ENCODE measurements at places on chromosomes 3 and 15.

- DNase-seq = no peak
Observed at GRCh38 chr3:122063908-122064307, 8.7 kb downstream of the CD86 start.

GRCh38 chr3:38516669-38517068 lies 20.5 kb downstream of the EXOG start:
- no peak for DNase-seq

DNA sequence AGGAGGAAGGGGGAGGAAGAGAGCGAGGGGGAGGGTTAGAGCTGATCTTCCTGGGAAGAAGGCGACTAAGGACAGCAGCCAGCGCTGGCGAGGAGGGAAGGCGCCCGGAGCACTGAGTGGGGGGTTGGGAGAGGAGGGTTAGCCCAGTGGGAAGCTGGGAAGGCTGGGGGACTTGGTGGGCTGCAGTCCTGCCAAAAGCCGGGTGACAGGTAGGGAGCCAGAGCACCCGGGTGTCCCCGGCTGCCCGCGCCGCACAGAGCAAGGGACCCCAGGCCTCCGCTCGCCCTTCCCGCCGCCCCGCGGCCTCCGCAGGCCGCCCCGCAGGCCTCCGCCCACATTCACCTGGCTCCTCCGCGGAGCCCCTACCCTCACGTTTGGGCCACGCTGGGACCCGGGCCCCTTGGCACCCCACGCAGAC lies 448 bp downstream of the SLC12A8 start:
- no peak for DNase-seq

DNA sequence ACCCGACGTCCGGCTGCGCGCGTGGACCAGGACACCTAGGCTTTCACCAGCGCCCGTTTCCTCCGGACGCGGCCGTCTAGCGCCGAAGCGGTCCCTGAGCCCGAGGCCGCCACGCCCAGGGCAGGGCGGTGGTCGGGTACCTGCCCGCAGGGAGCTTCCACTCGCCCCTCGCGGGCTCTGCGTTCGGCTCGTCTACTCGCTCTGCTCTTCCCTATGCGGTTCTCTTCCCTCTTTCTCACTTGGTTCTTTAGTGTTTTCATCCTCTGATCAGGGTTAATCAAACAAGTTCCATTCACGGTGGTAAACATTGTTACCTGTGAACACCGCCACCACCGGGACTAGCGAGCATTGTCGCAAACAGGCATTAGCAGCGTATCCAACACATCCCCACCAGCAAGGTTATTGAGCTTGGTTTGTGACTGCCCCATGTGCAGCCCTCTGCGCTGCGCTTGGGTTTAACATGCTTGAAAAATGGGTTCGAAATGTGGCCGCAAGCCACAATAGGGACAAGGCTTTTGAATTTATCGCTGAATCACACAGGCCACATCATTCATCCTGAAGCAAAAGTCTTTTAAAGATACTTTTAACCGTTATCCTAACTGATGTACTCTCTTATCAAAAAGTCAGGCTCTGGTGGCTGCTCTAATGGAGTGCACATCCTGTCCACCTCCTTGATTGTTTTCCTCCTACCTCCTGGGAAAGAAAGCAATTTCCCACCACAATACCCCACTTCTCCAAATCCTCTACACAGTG lies 843 bp upstream of the CD47 start:
- no peak for DNase-seq

All from trophoblast cell (in vitro differentiated cells and primary cell).